ENCODE measurements at places on chromosomes 3 and 15.

- no peak for DNase-seq
Measured at GRCh38 chr15:87490666-87491065, 765.9 kb downstream of the NTRK3 start.

GRCh38 chr3:143291836-143292447 lies 172.4 kb downstream of the CHST2 start:
- DNase-seq, result no peak

- DNase-seq, result no peak
Measured at GRCh38 chr3:75981401-75981800, 196.1 kb upstream of the ZNF717 start.

GRCh38 chr15:90585863-90586262 lies 56.1 kb downstream of the CRTC3 start:
- DNase-seq, result no peak

DNA sequence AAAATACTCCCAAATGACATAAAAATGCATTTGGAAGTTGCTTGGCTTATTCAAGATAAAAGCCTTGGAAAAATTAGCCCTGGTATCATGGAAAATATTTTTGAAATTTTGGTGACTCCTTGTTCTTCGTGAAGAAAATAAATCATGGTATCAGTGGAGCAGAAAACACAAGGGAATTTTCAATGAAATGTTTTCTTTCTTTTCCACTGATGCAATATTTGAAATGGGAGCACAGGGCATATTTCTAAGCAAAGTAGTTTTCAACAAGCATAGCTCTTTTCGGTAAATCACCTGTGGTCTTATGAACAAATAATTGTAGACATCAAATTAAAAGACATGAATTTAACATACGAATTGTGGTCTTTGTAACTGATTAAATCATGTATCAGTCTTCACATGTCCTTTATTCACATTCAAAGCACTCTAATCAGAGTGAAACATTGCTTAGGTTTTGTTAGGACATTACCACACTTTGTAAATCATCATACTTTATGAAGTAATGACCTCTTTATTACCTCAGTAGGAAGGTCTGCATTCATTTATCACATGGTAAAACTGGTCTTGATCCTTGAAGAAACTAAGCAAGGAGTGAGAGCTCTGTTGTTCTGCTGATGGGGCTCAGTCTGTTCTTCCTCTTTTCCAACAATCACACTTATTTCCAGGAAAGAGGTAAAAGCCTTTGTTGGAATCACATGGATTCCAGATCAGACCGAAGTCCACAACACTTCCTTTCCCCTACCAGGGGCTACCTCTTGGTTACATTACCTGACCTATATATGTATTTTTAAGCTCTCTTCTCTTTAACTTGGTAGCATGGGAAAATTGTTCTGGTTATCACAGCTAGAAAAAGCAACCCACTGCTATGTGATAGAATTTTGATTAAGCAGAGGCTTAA lies 413.5 kb upstream of the THBS1 start:
- no peak for DNase-seq

GRCh38 chr3:195591852-195592251 lies 8.1 kb upstream of the APOD start:
- no peak for DNase-seq

- DNase-seq, result no peak
Measured at GRCh38 chr3:185552358-185552877, at the start of gene LIPH. LIPH (minus strand) TSS chr3:185552588; CDS start chr3:185552471, 117 bp downstream.

- DNase-seq, result no peak
Measured at GRCh38 chr15:77731945-77732344, 99.2 kb upstream of the LINGO1 start.

DNA sequence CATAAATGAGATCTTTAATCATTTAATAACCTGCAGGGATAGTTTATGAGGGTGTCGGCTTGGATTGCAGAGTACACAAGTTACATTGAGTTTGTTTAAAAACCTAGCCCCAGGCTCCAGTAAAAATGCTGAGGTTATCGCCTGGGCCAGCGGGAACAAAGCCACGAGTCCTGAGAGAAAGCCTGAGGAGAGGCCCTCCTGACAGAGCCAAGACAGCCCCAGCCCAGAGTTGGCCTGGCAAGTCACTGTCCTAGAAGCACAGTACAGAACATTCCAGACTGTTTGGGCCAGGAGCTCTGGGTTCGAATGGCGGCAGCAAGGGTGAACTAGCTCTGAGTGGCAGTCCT lies 32.4 kb downstream of the SEC61A1 start:
- no peak for DNase-seq

- DNase-seq, result no peak
Measured at GRCh38 chr3:47406762-47407149, 25.9 kb downstream of the PTPN23 start.

DNA sequence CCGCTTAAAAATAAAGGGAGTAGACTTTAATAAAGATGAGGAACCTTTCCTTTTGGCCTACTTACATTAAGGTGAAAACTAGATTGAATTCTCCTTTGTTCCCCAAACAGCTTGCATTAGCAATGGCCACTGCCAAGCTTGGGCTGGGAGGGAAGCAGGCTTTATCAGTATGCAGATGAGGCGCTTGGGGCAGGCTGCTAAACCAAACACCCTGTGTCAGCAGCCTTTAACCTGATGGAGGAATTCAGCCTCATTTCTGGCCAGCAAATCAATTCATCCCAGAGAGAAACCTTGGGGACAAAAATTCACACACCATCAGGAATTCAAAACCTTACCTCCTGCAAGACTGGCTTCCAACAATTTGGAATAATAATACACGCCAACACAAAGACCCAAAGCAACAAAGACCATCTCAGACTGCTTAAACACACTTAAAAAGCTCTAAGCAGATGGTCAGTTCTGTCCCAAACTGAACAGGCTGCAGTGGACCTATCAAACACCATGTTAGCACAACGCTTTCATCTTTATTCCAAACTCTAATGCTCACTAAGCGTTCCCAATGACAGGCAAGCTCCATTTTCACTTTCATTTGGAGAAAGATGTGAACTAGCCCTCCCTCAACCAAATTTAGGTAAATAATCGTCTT lies 255.1 kb upstream of the CMC1 start:
- no peak for DNase-seq

DNA sequence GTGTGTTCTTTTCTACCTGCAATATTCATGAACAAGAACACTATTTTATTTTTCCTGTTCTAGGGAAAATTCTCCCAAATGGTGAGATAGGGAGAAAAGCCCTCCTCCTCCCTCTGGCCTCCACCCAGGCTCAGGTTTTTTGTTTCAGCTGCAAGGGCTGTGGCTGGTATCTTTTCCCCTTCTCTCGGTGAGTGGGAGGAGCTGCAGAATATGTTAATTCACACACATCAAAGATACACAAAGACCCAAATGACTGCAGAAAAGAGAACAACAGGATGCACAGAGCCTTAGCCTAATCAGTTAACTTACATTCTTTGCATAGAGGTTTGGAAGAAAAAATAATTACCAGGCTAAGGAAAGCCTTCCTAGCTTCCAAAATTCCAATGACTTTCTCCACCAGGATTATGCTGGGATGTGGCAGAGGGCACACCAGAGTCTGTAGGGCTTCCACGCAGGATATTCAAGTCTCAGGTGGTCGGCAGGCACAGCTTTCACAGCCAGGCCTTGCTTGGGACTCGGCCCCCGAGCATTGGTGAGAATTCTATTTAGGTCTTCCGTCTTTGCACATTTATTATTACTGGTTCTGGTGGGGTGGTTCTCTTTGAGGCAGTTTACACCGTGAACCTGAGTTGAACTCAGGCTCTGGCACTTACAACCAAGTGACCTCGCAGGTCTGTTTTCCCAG lies 64.9 kb downstream of the ABHD5 start:
- no peak for DNase-seq

- DNase-seq, result no peak
Measured at GRCh38 chr3:55282994-55283393, 204.1 kb downstream of the WNT5A start.

DNA sequence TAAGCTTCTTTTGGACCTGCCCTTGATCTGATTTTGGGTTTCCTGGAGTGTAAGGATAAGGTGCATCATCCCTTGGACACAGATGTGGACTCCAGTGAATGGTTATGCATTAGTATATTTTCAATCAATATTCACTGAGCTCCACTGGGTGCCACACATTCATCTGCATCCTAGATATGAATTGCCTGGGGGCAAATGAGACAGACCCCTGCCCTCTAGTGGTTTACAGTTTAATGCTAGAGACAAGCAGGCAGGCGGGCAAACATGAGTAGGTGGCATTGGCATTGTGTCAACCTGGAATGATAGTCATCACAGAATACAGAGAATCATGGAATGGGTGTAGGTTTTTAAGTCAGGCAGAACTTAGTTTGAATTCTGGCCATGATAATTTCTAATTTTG lies 252.5 kb upstream of the SOX14 start:
- no peak for DNase-seq

DNA sequence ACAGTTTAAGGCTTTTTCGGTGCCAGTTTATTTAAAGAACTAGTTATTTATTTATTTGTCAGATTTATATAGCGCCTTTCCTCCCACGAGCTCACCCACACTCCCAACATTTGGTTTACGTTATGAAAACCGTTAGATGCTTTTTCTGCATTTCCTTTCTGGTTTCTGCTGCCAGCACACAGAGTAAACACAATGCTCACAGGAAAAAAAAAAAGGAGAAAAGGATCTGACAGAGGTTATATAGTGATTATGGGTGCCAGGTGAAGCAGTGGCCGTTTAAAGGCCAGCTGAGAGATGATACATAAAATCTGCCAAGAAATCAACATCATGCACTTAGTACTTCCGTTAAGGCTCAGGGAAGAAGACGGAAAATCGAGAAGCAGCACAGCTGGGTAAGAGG lies 37.9 kb downstream of the ETV5 start:
- no peak for DNase-seq

DNA sequence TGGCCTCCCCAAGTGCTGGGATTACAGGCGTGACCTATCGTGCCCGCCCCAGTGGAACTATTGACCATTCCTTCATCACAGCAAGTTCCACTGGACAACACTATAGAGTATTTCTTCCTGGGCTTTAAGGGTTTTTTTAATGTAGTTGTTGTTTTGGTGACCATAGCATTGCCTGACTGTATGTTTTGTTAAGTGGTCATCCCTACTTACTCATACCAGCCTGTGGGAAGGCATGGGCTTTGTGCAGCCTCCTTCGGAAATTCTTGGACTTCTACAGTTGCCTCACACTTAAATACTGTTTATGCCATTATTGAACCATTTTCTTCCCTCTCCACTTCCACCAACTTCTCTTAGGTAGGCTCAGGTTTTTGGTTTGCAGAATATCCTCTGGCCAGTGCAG lies 19.9 kb upstream of the ALPK3 start:
- no peak for DNase-seq

DNA sequence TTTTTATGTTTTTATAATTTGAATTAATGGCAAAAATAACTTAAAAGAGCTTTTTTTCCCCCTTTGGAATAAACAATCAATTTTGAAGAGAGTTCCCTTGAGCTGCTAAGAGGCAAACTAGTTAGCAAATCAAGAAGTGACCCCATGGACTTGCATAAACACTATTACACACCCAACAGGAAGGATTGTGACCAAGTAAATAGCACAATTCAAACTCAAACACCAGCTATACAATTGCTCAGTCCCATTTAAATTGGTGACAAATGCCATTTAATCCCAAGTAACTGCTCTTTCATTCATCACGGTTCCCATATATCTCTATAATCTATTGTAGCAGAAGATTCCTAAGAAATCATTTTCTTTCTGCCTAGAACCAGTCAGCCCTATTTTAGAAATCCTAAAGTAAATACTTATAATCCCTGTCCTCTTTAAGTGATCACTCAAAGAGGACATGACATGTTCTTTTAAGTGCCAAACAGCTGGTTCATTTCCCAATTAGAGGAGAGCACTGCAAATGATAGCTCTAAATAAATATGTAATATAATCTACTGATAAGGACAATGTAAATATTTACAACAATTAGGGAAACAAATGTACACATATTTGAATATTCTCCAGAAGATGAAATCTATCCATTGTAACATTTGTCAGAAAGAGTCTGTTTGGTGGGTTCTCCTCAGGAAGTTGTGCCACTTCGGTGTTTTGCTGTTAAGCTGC lies 137.8 kb upstream of the ADAMTS9 start:
- DNase-seq, result no peak

DNA sequence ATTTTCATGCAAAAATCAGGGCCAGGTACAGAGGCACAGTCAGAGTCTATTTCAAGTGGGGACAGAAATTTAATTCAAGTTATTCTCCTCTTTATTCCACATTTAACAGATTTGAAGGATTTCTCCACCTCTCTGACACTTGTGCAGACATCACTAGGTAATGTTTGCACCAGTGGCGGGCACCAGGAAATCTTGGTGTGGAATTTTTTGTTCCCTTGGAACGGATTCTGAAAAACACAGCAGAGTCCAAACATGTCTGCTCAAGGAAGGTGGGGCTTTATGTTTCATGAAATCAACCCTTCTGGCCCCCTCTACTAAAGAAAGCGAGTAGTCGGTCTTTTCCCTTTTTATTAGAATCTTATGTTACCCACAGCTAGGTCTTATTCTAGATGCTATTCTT lies 271.2 kb upstream of the MDFIC2 start:
- no peak for DNase-seq

DNA sequence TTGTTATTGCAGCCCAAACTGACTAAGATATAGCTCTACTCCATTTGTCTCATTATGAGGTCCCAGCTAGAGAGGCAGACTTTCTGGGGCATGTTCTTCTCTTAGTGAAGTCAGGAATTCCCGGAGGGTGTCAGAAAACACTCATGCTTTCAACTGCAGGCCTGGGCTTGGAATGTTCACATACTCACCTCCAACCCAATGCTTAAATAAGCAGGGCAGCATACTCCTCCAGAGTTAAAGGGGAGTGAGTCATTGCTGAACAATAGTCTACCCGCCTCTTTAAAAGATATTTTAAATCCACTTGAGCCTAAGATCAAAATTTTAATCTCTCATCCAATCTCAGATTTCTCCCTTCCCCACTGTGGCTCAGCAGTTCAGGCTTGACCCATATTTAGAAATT lies 167.8 kb upstream of the DPH6 start:
- DNase-seq, result no peak

GRCh38 chr3:158671821-158672214 lies 630 bp downstream of the LXN start:
- no peak for DNase-seq

GRCh38 chr3:93911206-93911605 lies 62.5 kb downstream of the PROS1 start:
- no peak for DNase-seq

DNA sequence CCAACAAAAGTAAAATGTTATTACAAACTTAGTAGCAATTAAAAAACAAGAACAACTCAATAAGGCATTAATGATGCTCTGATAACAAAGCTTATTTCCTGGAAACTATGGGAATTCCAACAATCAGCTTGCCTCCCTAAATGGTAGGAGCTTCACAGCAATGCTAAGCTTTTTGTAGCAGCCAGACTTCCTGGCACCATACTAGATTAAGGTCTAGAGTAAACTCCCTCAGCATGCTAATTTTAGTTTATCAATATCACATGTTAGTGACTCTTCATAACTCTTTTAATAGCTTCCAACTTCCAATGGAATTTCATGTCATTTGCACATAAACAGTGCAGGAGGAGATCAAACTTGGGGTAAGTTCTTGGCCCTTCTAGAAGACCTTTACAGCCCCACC lies 782.0 kb downstream of the MCTP2 start:
- DNase-seq, result no peak

All from T-helper 2 cell treated with Interferon-gamma antibody and Interleukin-4, amounts not matched to agents 5 μg/mL and 100 μg/mL, for 36 hours (primary cell).